ENCODE measurements at places on chromosomes 5 and 9. TPM values are rescaled to one million over a fixed set of nuclear protein-coding genes. Genes with fewer than 3 reads are reported as not detected.

DNA sequence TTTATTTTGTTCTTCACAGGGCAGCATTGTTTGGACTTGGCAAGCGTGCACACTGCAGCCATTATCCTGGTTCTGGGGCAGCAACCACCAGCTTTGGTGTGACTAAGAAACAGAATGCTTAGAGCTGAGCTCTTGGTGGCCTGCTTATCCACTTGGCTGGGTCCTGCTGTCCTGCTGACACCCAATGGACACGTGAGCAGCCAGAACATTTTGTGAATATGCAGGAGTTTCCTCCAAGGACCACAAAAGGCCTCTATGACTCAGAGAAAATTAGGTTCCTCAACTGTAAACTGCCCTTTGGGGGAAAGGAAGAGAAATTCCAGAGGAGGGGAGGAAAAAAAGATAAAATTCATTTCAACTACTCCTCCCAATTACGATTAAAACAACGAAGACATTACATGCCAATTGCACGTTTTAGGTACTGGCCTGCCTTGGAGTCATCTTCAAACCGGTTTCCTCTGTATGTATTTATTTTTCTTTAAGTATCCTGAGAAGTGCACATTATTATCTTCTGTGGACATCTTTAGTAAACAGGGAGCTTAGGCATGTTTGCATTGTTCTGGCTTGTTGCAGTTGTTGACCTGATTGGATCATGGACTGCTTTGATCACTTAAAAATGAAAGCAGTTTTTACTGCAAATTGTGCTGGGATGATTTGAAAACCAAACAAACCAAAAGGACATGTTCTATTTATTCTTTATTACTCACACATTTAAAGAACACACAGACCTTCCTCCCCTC lies 82.3 kb upstream of the TLE4 start:
- H3K27ac ChIP-seq: no peak overlapping the region
- no peaks in the 10 kb centered on the region for H3K36me3 ChIP-seq

SLC6A7 gene
- not detected for total RNA-seq

- H3K27me3 ChIP-seq: no peaks in the 10 kb centered on the region
- no peak overlapping the region for H3K27ac ChIP-seq
- H3K36me3 ChIP-seq: peaks cover 6% of the 10 kb centered on the region
- no peak overlapping the region for H3K4me3 ChIP-seq
These were observed 1.9 kb downstream of the PCBD2 start for GRCh38 chr5:134906811-134907210.

GRCh38 chr5:78841767-78842166 lies 143.3 kb downstream of the ARSB start:
- H3K4me3 ChIP-seq: no peak overlapping the region
- no peaks in the 10 kb centered on the region for H3K27me3 ChIP-seq
- no peak overlapping the region for H3K27ac ChIP-seq
- H3K4me1 ChIP-seq: no peaks in the 10 kb centered on the region
- H3K36me3 ChIP-seq: no peaks in the 10 kb centered on the region

- no peak overlapping the region for H3K27ac ChIP-seq
- DNase-seq: no peak
- H3K27me3 ChIP-seq: no peaks in the 10 kb centered on the region
- no peak overlapping the region for H3K4me3 ChIP-seq
- peaks cover 16% of the 10 kb centered on the region for H3K36me3 ChIP-seq
These were observed 11.8 kb downstream of the FXN start for GRCh38 chr9:69047371-69047770.

ENTREP1 gene
- total RNA-seq: not detected

- no peak overlapping the region for H3K4me3 ChIP-seq
- H3K4me1 ChIP-seq: no peaks in the 10 kb centered on the region
- H3K27me3 ChIP-seq: peaks cover 3% of the 10 kb centered on the region
- no peak for DNase-seq
- H3K27ac ChIP-seq: no peak overlapping the region
- no peaks in the 10 kb centered on the region for H3K36me3 ChIP-seq
These were observed 70.8 kb downstream of the FBXO38 start for GRCh38 chr5:148454576-148454975.

DNA sequence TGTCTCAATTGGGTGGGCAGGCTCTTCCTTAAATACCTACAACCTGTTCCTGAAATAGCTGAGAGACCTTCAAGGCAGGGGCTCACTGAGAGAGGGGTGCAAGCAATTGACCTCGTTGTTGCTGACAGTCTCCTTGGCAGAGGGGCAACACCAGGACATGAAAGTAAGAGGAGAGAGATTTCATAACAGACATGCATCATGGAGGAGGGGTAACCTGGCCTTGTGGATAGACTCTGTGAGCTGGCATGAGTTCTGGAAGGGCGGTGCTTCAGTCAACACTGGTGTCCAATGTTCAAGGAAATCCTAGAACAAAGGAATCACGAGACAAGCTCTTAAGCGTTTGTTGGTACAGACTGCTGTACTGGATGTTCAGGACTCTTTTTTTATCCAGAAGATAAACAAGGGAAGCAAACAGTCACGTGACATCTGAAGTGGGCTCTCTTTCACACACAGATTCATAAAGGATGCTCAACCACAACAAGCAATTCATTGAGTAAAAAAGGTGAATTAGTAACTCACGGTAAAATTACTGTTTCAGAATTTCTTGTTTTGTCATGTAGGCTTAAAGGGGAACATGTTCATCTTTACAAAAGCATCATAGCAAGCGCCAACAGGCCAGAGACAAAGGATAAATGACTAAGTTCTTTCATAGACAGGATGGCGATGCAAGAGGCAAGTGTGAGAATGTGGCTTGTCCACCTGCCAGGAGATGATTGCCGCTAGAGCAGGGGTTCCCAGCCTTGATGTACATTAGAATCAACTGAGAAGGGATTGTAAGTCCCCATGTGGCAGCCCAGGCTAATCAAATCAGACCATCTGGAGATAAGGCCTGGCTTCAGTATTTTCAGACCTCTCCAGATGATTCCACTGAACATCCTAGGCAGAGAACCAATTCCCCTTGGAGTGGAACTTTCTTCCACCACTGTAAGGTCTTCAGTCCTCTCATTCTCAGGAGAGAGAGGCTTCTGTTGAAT lies 20.7 kb downstream of the ANKRA2 start:
- DNase-seq: no peak
- H3K27ac ChIP-seq: no peak overlapping the region
- no peaks in the 10 kb centered on the region for H3K27me3 ChIP-seq
- H3K4me1 ChIP-seq: no peaks in the 10 kb centered on the region

DNA sequence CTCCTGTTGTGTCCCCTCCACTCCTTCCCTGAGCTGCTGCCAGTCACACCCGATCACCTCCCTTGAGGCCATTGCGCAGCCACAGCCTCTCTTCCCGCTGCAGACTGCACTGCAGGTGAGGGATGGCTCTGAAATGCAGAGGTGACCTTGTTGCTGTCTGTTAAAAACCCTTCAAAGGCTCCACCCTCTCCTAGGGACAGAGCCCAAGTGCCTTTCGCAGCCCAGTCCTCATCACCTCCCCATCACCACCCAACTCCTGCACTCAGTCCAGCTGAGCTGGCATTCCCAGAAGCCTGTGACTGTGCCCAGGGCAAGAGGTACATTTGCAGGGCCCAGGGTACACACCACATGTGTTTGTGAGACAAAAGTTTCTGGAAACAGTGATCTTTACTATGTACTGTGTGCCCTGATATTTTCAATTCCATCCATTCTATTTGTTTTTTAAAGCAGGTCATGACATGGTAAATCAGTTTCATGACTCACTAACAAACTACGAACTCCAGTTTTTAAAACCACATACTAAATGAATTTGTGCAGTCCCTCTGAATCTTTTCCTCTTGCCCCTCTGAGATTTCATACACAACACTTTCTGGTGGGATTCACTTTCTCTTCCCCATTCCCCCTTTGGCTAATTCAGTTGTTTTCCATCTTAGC lies 73.0 kb upstream of the SPOCK1 start:
- no peaks in the 10 kb centered on the region for H3K27me3 ChIP-seq
- H3K4me1 ChIP-seq: no peaks in the 10 kb centered on the region
- no peak overlapping the region for H3K4me3 ChIP-seq
- no peaks in the 10 kb centered on the region for H3K36me3 ChIP-seq

- no peaks in the 10 kb centered on the region for H3K36me3 ChIP-seq
- no peak overlapping the region for H3K4me3 ChIP-seq
- peak; percentile 93 for DNase-seq
- peak overlapping the region; percentile 39 for H3K27ac ChIP-seq
- H3K27me3 ChIP-seq: no peaks in the 10 kb centered on the region
These were observed 3.0 kb upstream of the DNAJB5 start for GRCh38 chr9:34986540-34987047.

FST gene
- 3.3 TPM for total RNA-seq

DNA sequence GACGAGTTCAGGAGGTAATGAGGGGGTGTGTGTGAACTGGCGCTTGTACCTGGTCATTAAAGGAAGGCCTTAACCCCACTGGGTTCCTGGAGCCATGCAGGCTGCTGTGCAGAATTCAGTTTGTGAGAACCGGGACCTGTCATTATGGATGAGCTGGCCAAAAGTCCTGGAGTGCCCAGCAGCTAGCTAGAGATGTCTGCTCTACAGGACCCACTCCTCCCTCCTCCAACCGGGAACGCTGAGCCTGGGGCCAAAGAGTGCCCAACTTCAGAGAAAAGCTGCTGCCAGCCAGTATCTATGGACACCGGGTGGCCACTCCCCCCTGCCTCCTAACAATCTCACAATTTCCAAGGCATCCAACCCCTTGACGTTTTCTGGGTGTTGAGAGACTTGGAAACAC lies 1.2 kb downstream of the ENTREP1 start:
- H3K27me3 ChIP-seq: no peaks in the 10 kb centered on the region
- DNase-seq: no peak
- H3K36me3 ChIP-seq: no peaks in the 10 kb centered on the region
- H3K4me1 ChIP-seq: no peaks in the 10 kb centered on the region

GRCh38 chr9:83572524-83572923 lies 34.3 kb upstream of the FRMD3 start:
- H3K27me3 ChIP-seq: no peaks in the 10 kb centered on the region
- DNase-seq: no peak
- no peak overlapping the region for H3K27ac ChIP-seq
- no peak overlapping the region for H3K4me3 ChIP-seq
